HFFc6 (cell line): ENCODE measurements at places on chromosomes 12 and 14. TPM values are rescaled to one million over a fixed set of nuclear protein-coding genes. Genes with fewer than 3 reads are reported as not detected.

DNA sequence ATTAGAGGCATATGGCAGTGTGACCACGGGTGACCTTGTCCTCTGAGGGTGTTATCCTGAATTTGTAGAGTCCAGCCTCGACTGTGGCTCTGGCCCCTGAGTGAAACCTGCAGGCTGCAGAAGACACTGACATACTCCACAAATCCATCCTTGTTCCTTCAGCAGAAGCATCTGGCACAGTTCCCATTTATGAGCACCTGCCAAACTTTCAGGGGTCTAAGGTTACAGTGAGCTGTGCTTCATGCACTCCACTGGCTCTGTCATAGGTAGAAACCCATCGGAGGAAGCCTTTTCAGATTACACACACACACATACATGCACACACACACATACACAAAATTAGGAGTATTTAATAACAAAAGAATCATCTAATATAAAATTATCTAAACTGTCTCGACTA lies 13.6 kb upstream of the NUAK1 start:
- no peak for DNase-seq

DNA sequence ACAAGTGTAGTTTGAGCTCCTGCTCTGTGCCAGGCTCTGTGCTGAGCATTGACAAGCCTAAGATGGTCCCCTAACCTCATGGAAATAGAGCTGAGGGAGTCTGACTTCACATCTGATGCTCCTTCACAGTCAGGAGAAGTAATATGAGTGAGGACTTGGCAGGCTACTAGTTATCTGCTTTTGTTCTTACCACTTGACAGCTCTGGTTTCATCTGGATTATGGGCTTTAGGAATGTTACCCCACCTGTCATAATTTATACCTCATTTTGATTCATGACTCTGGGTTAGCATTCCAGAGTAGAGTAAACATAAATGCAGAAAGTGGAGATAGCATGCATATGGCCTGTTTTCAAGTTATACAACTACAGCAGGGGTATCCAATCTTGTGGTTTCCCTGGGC lies 40.5 kb downstream of the ATP6V1D start:
- DNase-seq, result no peak

HOXC12 gene
- total RNA-seq, result not detected in 3 replicates

CATSPERB gene
- total RNA-seq, result not detected in 3 replicates

GRCh38 chr14:91387951-91388381 lies 29.7 kb downstream of the CCDC88C start:
- no peak for DNase-seq

STRAP gene
- 192 to 213 TPM (median 205 TPM) in 3 replicates for total RNA-seq

CDH24 gene
- total RNA-seq, result 5.6 and 7.7 TPM in 2 replicates

GRCh38 chr14:102125546-102125945 lies 14.2 kb upstream of the WDR20 start:
- no peak for DNase-seq

CELA1 gene
- total RNA-seq, result not detected in 2 replicates

KRT78 gene
- total RNA-seq, result not detected in 3 replicates

- no peak for DNase-seq
Observed at GRCh38 chr12:40055228-40055579, 50.7 kb downstream of the SLC2A13 start.

DNA sequence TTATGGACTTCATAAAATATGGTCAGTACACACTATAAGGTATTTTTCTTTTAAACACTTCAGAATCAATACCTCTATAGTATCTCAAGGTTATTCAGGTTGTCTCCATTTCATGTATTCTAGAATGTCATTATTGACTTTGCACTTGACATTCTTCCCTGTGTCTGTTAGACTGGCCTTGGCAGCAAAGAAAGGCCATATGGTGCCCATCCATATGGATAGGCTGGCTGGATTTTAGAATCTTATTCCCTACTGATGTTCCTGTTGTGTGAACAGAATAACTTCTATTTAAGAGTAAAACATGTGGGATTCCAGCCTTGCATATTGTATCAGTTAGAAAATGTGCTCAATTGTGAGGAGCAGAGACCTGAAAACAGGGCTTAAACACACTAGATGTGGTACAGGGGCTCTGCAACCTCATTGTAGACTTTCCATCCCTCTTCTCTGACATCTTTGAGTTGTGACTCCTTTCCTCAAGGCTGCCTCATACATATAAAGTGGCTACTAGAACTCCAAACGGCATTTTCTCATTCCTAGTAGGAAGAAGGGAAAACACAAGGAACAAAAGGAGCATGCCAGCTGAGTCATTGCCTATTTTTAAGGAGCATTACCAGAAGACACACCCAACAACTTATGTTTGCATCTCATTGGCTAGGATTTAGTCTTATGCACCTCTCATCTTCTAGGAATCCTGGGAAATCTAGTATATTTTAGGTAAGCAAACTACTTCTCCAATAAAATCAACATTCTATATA lies 221.2 kb upstream of the TMPO start:
- no peak for DNase-seq

DNA sequence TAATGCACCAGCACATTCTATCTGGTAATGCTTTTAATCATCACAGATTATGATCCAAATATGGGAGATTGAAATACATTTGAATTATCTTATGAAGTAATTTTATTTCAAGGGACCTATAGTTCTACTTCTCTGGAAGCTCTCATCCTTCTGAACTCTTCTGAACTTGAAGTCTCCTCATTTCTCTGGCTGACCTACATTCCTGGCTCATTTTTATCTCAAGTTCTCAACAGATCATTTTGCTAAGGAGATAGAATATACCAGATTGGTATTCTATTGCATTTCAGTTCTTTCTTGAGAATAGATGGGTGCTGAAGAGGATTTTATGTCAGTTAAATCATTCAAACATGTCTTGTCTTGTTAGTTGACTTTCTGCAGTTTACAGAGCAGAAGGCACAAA lies 7.9 kb downstream of the HMGA2 start:
- DNase-seq, result no peak

DNA sequence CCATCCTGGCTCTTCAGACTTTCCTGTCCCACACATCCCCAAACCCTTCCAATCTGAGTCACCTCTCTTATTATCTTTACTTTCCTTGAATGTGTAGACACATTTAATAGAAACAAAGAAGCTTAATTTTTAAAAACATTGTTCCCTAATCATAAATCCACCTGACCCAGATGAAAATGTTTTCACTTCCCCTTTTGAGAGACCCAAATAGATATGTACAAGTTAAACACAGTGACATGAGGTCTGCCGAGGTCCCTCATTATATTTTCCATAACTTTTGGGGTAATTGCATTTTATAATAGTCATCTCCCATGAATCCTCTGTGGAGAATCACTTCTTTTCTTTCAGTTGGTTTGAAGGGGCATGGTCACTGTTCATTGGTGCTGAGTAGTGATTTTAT lies 191.1 kb downstream of the GRIN2B start:
- DNase-seq, result no peak

DNA sequence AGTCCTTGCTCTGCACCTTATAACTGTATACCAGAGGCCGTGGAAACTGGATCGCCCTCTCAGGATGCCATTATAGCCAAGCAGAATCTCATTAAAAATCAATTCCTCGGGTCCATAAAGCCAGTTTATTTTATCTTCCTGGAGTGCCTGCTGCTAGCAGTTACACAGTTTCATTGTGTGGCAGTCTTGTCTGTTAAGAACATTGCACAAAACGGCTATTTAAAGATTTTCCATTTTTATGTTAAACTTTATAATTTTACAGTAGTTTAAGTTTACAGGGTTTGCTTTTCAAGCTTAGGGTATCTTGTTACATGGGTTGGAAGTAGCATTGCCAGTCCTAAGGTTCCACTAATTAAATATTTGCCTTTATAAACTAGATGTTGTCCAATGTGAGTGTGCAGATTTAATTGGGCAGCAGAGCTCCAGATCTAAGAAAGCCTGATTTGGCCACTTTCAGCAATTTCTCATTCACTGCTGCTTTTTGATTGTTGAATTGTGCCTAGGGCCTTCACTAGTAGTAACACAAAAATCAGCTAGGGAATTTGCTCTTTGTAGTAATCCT lies 17.0 kb downstream of the TMEM30B start:
- DNase-seq, result no peak

RPGRIP1 gene
- total RNA-seq, result not detected in 2 replicates

MYO1H gene
- not detected in 3 replicates for total RNA-seq

GRCh38 chr12:21642707-21643389 lies 14.8 kb downstream of the LDHB start:
- DNase-seq, result no peak

- DNase-seq, result no peak
Observed at GRCh38 chr14:76657404-76657803, 103.9 kb upstream of the VASH1 start.

- peak; percentile 4 for DNase-seq
Observed at GRCh38 chr12:8996682-8997405, 7.5 kb downstream of the KLRG1 start.

DNA sequence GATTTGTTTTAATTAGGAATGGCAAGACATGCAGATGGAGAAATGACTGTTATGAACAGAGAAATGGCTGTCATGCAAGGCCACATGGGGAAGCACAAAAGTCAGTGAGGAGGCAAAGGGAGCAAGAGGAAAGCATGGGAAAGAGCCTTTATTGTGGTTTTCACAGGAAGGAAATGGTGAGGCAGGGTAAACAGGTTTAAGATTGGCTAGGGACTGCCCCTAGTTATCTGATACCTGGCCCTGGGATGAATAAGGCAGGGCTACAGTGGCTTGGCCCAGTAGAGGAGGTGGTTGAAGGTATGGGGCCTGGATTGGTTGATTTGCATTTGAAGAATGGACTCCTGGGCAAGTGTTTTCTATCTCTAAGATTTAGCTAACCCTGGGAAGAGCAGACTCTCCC lies 168.7 kb upstream of the CNOT2 start:
- no peak for DNase-seq

C14orf180 gene
- total RNA-seq, result not detected in 3 replicates

DNA sequence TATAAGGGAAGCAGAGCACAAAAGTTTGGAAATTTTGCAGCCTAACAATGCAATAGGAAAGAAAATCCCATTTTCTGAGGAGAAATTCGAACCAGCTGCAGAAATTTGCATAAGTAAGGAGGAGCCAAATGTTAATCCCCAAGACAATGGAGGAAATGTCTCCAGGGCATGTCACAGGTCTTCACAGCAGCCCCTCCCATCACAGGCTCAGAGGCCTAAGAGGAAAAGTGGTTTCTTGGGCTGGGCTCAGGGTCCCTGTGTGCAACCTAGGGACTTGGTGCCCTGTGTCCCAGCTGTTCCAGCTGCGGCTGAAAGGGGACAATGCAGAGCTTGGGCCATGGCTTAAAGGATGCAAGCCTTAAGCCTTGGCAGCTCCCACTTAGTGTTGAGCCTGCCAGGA lies 190.0 kb downstream of the MDGA2 start:
- DNase-seq, result no peak

DNA sequence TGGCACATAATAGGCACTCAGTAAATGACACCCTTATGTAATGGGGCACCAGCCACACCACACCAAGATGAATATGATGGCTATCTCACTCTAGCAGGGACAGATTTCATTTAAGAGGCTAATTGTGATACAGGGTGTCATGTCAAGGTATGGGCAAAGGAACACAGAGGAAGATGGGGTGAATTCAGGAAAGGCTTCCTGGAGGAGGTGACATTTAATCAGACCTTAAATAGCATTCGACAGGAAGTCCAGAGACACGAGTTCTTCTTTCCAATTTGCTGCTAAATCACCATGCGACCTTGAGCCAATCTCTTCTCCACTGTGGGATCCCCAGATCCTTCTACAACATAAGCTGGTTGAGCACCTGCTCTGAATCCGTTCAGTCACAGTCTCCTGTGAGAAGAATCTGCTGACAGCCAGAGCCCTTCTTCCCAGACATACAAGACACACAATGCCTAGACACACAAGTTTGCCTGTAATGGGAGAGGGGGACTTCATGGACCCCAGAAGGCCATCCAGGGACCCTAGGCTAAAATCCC lies 1.5 kb upstream of the DTX1 start:
- no peak for DNase-seq

- peak; percentile 61 for DNase-seq
Observed at GRCh38 chr14:64671591-64671990, 32.6 kb upstream of the PLEKHG3 start.

GRCh38 chr12:5808981-5809380 lies 136.1 kb downstream of the ANO2 start:
- peak; percentile 90 for DNase-seq

- DNase-seq, result peak; percentile 88
Observed at GRCh38 chr12:80268924-80269749, 169.8 kb downstream of the OTOGL start.

DNA sequence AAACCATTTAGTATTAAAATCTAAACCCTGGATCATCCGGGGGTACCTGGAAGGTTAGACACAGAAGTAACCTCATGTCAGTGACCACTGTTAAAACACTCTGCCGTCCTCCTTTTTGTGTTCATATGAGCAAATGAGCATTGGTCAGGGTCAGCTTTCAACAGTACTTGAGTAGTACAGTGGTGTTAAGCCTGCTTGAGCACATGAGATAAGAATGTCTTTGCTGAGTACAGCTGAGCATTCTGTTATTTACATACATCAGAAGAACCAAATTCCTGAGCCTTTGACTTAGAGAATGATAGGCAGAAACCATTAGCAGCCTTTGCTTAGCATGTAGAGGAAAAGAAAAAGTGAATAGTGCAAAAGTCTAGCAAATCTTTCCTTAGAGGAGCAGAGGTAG lies 38.6 kb upstream of the LRTM2 start:
- DNase-seq, result no peak

DNA sequence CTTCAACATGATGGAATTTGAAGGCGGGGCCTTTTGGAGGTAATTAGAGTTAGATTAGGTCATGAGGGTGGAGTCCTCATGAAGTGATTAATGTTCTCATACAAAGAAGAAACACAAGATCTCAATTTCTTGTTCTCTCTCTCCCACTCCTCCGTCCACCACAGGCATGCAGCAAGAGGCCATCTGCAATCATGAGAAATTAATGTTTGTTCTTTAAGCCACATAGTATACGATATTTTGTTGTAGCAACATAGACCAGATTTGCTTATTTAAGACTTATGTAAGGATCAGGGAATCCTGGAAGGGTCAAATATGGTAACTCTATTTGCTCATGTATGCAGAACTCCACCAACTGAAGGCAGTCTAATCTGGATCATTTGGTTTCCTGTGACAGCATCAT lies 429.0 kb downstream of the LRIG3 start:
- no peak for DNase-seq

IAPP gene
- total RNA-seq, result not detected in 3 replicates

GRCh38 chr14:99426265-99426664 lies 54.4 kb downstream of the SETD3 start:
- DNase-seq, result no peak

WDR20 gene
- total RNA-seq, result 27.0 to 28.4 TPM (median 27.5 TPM) in 3 replicates
